Tibial nerve (tissue), 4 donors: ENCODE measurements at places on chromosomes 3 and 15. TPM values are rescaled to one million over a fixed set of nuclear protein-coding genes. Genes with fewer than 3 reads are reported as not detected.

DNA sequence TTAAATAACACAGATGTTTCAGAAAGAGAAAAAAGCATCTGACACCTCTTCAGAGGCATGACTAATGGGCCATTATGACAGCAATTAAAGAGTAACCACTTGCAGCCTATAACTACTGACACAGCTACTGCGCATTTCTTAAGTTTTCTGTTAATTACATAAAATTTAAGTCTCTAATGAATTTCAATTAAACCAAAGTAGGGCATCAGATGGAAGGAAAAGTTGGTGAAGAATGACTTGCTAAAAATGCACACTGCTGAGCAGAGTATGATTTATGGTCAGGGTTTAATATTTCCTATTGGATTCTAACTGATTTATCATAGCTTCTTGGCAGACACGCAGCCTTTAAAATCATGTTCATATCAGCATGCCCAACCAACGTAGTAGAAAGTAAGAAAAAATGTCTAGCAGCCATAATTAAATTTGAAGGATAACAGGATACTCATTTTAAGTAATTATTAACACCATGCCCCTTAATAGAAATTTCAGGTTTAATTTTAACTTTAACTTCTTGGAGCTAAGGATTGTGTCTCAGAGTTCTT lies 140.0 kb downstream of the CBLB start:
- H3K4me1 ChIP-seq, result no peaks in the 10 kb centered on the region
- DNase-seq, result no peak
- H3K4me3 ChIP-seq, result no peak overlapping the region
- no peaks in the 10 kb centered on the region for H3K27me3 ChIP-seq

- peaks cover 11% of the 10 kb centered on the region for H3K4me1 ChIP-seq
- H3K36me3 ChIP-seq, result no peaks in the 10 kb centered on the region
- H3K27ac ChIP-seq, result no peak overlapping the region
These were observed 21.9 kb downstream of the PTH1R start for GRCh38 chr3:46899151-46900006.

DNA sequence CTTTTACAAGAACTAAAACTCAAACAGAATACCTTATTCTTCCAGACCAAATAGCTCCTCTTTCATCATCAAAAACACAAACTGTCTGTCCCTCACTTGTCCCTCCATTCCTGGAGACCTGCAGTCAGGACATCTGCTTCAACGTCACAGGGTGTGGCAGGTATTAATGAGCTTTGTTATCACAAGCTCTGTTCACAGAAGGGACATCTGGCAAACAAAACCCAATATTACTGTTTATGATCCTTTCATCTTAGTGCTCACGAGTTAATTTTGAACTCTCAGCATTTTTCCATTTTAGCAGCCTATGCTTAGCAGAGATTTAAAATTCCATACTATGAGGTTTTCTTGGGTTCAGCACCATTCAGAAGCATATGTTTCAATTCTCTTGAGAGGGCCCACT lies 32.9 kb downstream of the AP3S2 start:
- no peaks in the 10 kb centered on the region for H3K27me3 ChIP-seq
- H3K36me3 ChIP-seq, result peaks cover 78% of the 10 kb centered on the region
- no peak overlapping the region for H3K27ac ChIP-seq
- DNase-seq, result no peak
- H3K4me1 ChIP-seq, result peaks cover 12% of the 10 kb centered on the region
- no peak overlapping the region for H3K4me3 ChIP-seq

DNA sequence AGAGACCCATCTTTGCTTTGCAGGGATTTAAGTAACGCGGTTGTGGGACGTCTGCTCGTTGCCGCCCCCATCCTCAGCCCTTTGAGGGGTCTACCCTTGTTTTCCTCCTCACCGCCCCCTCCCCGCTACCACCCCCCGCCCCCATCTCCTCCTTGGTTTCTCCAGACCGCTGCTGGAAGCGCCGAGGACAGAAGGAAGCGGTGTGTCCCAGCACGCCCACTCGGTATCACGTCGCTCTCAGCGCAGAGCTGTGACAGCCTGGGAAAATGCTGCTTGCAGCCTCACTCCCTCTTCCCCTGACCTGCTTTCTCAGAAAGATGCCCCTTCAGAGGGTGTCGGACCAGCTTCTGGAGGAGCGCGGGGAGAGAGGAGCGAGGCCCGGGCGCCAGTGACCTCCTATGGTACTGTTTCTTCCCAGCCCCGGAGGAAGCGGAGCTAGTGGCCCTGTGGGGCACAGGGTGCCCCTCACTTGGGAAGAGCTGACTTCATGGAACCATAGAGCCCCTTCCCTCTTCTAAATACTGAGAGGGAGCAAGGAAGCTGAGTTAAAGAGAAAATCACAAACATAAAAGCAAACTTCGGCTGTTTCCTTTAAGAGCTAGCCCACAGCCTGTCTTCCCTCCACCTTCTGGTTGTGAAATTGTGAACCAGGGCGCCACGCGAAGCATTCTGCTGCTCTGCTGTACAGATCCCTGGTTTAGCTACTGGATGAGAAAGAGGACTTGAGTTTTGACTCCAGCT lies 698 bp downstream of the IL1RAP start:
- no peaks in the 10 kb centered on the region for H3K27me3 ChIP-seq
- H3K4me3 ChIP-seq, result peak overlapping the region; percentile 93
- peak overlapping the region; percentile 67 for H3K27ac ChIP-seq
- DNase-seq, result peak; percentile 22
- no peaks in the 10 kb centered on the region for H3K4me1 ChIP-seq

DNA sequence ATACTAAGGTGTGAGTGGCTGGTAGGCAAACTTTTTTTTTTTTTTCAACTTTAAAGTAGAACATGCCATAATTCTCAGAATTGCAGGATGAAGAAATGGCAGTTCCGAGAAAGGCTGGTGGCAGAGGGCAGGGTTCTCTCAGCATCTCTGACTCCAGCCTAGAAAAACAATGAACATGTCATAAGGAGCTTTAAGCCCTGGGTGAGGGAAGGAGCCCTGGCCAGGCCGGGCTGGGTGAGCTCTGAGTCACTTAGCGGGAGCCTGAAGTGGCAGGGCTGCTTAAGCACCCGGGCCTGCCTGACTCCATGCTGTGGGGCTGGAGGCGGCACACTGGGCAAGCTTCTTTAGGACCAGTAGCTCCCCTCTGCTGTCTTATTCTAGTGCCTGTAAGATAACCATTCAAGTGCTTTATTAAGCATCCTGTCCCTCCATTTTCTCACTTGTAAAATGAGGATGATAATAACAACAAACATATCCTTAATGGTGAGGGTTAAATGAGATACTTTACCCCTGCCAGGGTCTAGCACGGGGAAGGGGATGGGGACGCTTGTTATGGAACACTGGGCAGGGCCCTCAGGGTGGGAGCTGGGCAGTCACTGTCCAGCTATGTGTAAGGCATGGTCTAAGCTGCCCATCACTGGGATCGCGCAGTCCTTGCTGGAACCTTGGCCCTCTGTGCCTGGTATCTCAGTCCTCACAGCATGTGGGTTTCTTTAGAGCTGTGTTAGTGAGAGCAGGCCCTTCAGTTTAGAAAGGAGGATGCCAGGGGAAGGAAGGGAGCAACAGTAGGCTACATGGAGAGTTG lies 18.4 kb downstream of the SMAD6 start:
- no peaks in the 10 kb centered on the region for H3K36me3 ChIP-seq
- H3K4me3 ChIP-seq, result no peak overlapping the region
- no peaks in the 10 kb centered on the region for H3K27me3 ChIP-seq
- DNase-seq, result no peak
- H3K27ac ChIP-seq, result peak overlapping the region; percentile 13

DNA sequence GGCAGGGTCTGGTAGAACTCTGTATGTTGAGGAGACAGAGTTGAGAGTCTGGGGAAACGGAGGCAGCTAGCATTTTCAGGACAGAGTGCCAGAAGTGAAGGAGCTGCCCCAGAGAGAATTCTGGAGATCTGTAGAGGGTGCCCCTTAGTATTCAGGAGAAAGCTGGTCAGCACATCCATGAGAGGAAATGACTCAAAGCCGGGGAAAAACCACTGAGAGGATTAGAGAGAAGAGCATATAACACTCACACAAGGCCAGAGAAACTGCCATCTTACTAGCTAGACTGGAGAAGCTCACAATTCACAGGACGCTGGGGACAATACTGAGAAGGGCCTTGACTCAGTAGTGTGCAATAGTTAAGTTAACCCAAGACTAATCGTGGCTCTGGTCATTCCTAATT lies 75.7 kb upstream of the DPPA4 start:
- no peak for DNase-seq
- no peak overlapping the region for H3K27ac ChIP-seq
- H3K4me3 ChIP-seq, result no peak overlapping the region
- no peaks in the 10 kb centered on the region for H3K36me3 ChIP-seq
- no peaks in the 10 kb centered on the region for H3K27me3 ChIP-seq

- H3K36me3 ChIP-seq, result no peaks in the 10 kb centered on the region
- H3K4me3 ChIP-seq, result no peak overlapping the region
- no peak overlapping the region for H3K27ac ChIP-seq
- no peak for DNase-seq
These were observed 26.7 kb downstream of the SLCO2A1 start for GRCh38 chr3:134003066-134003465.

DNA sequence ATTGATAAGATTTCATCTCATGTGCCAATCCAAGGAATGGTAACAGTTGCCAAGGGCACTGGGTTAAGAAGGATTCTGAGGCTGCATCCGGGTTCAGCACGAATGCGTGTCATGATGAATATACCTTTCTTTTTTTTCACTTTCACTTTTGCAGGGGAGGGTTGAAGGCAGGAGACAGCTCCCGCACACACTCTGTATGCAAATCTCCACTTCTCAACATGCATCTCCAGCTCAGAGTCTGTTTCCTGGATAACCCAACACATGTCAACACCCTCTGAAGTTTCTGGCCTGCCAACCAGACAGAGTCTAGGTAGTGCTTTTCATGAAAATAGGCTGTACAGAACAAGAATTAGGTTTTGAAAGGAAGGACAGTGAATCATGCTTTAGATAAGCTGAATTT lies 21.6 kb downstream of the B4GALT4 start:
- no peaks in the 10 kb centered on the region for H3K27me3 ChIP-seq
- peaks cover 96% of the 10 kb centered on the region for H3K36me3 ChIP-seq
- H3K4me1 ChIP-seq, result no peaks in the 10 kb centered on the region
- no peak for DNase-seq
- no peak overlapping the region for H3K27ac ChIP-seq

- no peaks in the 10 kb centered on the region for H3K27me3 ChIP-seq
- peak within 1 kb of the TSS; percentile 82 for H3K4me3 ChIP-seq
- H3K27ac ChIP-seq, result peak within 1 kb of the TSS; percentile 88
- no peaks in the 10 kb centered on the region for H3K4me1 ChIP-seq
- no peaks in the 10 kb centered on the region for H3K36me3 ChIP-seq
These were observed 401.8 kb downstream of the SHQ1 start for GRCh38 chr3:72446218-72447058.

DNA sequence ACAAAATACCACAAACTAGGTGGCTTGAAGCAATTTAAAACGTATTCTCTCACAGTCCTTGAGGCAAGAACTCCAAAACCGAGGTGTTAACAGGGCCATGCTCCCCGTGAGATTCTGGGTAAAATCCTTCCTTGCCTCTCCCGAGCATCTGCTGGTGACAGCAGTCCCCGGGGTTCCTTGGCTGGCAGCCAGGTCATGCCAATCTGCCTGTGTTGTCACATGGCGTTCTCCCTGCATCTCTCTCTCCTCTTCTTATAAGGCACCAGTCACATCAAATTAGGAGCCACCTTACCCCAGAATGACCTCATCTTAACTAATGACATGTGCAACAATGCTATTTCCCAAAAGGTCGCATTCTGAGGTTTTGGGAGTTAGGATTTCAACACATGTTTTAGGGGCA lies 26.3 kb upstream of the LRRN1 start:
- no peaks in the 10 kb centered on the region for H3K36me3 ChIP-seq
- DNase-seq, result no peak
- H3K27me3 ChIP-seq, result no peaks in the 10 kb centered on the region
- H3K4me3 ChIP-seq, result no peak overlapping the region
- H3K4me1 ChIP-seq, result no peaks in the 10 kb centered on the region

GRCh38 chr3:3082234-3082924 lies 27.8 kb downstream of the IL5RA start:
- H3K27me3 ChIP-seq, result no peaks in the 10 kb centered on the region
- no peak for DNase-seq
- H3K27ac ChIP-seq, result no peak overlapping the region

OSTN gene
- total RNA-seq, result not detected

SERPINI2 gene
- total RNA-seq, result not detected

UBA5 gene
- 39.6 TPM for total RNA-seq

TGFBR2 gene
- 406 TPM for total RNA-seq

IL17RB gene
- total RNA-seq, result 3.9 TPM

WNT5A gene
- 5.9 TPM for total RNA-seq

GHRL gene
- total RNA-seq, result 0.60 TPM

IL17RD gene
- total RNA-seq, result 10.2 TPM

DISP2 gene
- total RNA-seq, result under 0.01 TPM
